ENCODE measurements at places on chromosomes 12 and 14.

GRCh38 chr12:112430929-112431328, 12.2 kb downstream of the PTPN11 start:
- no peak for DNase-seq

DNA sequence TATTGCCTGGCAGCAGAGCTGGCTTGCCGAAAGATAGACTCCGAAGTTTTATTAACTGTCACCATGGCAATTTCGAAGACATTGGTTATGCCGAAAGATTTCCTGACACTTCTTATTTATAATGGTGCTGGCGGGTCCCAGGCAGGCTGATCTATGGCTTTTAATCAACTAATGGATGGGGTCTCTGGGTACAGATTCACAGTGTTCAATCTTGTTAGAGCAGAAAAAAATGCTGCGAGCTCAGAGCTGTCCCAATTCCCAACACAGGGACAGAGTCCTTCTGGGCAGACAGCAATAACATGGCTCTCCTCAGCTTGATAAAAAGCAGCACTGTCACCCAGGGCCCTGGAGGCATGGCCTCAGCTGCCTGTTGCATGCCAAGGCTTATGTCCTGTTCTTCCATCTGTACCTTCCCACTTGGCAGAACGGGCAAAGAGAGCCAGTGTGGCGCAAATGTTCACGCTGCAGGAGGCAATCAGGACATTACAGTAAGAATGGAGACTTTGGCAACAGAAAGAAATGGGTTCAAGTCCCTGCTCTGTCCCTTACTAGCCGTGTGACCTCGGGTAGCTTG, 228.2 kb upstream of the PWP1 start:
- no peak for DNase-seq

DNA sequence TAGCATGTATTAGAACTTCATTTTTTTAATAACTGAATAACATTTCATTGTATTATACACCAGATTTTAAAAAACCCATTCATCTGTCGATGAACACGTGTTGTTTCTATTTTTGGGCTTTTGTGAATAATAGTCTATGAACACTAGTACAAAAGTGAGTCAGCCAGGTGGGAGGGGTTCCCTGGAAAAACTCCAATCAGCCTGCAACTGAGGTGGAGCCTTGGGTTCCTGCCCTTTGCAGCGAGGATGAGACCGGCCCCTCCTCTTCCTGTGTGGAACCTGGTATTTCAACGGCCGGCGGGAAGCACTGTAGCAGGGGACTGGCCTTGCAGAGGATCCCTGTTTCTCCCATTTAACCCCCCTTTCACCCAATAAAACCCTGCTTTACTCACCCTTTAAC, 56.1 kb downstream of the LMNTD1 start:
- no peak for DNase-seq

- DNase-seq: no peak
These were observed 274.5 kb upstream of the LRIG3 start for GRCh38 chr12:59194794-59195193.

DNA sequence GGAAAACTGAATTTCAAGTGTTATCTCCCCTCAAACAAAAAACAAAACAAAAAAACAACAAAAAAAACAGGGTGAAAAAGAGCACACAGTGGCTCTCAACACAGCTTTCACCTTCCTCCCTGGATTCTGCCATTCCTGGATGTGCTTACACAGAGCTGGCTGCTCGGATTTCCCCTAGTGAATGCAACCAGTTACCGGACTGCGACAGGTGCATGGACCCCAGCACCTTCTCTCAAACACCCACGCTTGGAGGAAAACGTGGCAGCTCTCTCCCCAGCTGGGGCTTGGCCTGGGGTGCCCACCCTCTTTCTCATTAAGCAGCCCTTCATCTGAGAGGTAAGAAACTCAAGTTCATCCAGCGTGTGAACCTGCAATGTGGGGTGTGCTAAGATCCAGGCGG, 33.5 kb upstream of the DICER1 start:
- no peak for DNase-seq

GRCh38 chr12:15982921-15983320, 71.8 kb downstream of the DERA start:
- DNase-seq: no peak

GRCh38 chr12:112370868-112371510, 11.2 kb downstream of the HECTD4 start:
- no peak for DNase-seq

DNA sequence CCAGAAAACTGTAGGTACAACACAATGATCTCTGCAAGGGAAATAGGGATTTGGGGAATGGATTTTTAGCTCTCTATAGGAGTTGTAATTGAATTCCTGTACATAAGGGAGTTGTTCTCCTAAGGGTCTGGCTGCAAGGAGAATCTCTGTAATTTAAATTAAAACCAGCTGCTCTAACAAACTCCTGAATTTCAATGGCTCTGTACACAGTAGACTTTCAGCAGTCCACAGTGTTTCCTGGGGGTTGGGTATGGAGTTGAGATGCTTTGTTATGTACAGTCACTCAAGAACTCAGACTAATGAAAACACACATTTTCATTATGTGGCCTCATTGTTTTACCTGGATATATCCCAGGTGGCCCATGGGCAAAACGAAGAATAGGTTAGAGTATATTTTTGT, 93.2 kb downstream of the NAV3 start:
- DNase-seq: no peak

DNA sequence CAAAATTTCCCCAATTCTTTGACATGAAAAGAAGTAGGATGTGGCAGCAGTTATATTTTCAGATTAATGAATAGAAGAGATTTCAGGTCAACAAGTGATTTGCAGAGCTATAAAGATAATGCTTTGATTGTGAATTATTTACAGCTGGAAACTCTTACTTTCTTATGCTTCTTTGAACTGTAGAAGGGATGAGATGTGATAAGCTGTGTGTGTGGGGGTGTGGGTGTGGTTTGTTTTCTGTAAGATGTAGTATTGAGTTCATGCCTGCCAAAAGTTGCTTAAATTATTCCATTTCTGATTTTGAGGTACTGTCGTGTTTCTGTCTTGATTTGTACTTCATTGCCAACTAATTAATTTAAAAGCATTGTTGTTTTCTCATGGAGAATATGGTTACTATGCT, 22.7 kb downstream of the AEBP2 start:
- no peak for DNase-seq

GRCh38 chr12:1377117-1377516, 217.3 kb downstream of the FBXL14 start:
- DNase-seq: no peak

DNA sequence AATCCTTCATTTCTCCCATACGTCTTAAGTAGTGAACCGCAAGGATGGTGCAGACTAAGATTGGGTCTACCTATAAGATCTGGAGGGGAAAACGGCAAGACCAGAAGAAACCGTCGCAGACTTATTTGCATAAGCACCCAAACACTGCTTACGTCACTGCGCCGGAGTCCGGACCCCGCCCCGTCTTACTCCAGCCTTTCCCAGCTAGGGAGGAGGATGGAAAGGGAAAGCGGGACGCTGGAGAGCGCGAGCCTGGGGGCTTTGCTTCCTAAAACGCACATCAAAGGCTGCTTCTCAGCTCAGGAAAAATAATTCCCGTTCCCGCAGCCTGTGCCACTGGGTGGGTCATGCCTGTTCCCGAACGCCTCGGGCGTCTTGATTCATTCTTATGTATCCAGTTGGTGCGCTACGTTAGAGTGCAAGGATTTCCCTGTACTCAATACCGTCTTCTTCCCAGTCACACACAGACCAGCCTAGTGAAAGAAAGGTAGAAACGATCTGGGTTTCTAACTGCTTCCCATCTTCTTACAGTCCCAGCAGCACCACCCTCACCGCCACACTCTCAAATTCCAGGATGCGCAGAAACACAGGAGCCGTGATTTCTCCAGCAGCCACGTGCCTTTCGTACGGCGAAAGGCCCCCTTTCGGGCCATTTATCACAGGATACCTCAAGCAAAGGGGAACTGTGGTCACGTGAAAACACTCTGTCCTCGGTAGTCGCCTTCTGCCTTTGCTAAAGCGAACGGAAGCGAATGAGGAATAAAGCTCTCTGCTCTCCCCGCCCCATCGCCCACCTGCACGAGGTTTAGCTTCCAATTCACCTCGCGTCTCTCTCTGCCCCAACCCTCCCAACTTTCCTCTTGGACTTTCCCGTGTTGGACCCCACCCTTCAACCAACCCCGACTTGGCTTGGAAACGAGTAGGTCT, 1.1 kb downstream of the SLC6A15 start:
- no peak for DNase-seq

DNA sequence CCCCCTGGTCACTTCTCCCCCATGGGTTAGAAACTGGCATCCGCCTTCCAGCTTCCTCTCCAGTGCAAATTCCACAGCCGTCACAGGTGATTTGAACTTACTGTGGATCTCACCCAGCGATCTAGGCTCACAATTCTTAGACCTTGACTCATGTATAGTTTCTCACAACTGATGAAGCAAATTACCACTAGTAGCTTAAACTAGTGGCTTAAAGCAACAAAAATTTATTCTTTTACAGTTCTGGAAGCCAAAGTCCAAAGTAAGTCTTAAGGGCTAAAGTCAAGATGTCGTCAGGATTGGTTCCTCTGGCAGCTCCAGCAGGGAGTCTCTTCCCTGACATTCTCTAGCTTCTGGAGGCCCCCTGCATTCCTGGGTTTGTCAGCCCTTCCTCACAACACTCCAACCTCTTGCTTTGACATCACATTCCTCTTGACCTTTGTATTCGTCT, 117.4 kb downstream of the KTN1 start:
- DNase-seq: no peak

GRCh38 chr14:55980970-55981369, 137.2 kb upstream of the PELI2 start:
- no peak for DNase-seq

GRCh38 chr14:26191123-26191522, 406.7 kb downstream of the NOVA1 start:
- DNase-seq: no peak

GRCh38 chr12:65918021-65918420, 93.7 kb downstream of the HMGA2 start:
- no peak for DNase-seq

DNA sequence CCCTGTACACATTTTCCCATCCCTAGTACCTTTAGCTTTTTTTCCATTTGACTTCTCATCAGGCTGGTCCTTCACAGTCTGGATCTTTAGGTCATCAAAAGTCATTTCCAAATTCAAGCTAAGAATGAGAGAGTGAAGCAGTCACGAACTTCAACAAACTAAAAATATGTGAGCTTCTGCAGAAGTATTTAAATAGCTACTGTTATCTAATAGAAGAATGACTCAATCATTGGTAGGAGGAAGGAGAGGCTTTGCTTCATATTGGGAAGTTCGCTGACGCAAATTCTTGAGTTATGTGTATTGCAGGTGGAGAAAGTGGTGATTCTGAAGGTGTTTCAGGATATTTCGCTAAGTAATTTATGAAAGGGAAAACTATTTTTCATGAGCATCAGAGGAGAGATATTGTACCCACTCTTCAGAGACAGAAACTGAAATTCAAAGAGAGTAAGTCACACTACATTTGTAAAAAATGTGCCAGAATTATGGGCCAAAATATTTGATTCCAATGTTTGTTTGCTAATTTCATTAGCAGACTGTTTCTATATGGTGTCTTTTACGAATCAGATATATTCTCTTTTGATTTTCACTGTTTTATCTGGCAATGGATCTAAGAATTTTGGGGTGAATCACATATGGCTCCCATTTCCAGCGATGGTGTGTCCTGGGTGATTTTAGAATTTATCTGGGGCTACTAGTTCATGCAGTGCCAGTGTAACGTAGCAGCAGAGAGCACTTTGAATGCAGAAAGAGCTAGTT, at the start of gene OLR1:
Gene OLR1 (minus strand): TSS at position 160 of the 756 bp plus-strand sequence. CDS start 55 bp downstream, at position 105.
- no peak for DNase-seq

GRCh38 chr14:51663783-51664326, 12.1 kb downstream of the FRMD6 start:
- DNase-seq: no peak
